ENCODE measurements at places on chromosomes 16 and 17.

DNA sequence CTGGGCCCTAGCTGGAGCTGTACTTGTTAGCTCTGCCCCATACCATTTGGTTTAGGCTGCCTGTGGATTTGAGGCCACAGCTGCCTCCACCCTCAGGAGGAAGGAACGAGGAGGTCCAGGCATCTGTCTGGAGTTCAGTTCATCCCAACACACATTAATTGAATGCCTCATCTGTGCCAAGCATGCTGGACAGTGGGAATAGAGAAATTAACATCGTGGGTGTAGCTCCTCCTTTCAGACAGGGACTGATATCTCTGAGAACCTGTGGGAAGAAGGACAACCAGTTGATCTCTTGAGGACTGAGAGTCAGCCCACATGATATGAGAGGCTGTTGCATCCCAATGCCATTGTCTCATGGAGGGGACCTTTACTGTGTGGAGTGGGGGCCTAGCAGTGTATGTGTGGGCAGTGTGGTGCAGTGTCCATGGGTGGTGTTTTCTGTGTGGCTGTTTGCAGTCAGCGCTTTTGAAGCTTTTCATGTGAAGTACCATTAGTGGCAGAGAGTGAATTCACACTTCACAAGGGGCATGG lies 29.4 kb upstream of the DDX52 start:
- peak; percentile 11 for ATAC-seq

- no peak for ATAC-seq
Observed at GRCh38 chr17:67578142-67578457, 139.6 kb upstream of the NOL11 start.

DNA sequence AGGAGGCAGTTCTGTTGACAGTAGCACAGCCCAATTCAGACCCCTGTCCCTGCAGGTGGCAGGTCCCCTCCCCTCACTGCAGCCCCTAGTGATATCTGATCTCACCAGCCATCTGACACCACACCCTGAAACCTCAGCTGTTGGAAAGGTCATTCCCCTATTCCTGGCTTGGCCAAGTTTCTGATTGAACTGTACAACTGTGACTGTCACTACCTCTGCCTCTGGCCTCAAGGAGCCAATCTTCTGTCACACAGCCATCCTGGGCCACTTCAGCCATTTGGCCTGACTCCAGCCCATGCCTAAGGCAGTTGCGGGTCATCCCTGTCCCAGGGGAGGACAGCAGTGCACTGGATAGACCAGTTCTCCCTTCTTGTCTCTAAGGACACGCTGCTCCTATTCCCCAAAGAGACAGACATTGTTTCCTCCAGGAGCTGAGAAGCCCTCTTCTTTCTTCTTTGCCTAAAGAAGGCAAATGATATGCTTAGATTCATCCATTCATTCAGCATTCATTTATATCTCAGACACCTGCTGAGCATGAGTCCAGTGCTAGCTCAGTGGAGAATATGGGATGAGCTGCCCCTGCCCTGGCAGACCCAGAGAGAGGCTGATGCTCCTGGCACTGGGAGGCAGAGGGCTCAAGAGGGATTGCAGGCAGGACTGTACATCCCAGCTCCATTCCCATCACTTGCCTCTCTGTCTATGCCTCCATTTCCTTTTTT lies 4.6 kb upstream of the ALDOA start:
- no peak for ATAC-seq

- no peak for ATAC-seq
Observed at GRCh38 chr17:38779965-38780752, 19.2 kb downstream of the PIP4K2B start.

DNA sequence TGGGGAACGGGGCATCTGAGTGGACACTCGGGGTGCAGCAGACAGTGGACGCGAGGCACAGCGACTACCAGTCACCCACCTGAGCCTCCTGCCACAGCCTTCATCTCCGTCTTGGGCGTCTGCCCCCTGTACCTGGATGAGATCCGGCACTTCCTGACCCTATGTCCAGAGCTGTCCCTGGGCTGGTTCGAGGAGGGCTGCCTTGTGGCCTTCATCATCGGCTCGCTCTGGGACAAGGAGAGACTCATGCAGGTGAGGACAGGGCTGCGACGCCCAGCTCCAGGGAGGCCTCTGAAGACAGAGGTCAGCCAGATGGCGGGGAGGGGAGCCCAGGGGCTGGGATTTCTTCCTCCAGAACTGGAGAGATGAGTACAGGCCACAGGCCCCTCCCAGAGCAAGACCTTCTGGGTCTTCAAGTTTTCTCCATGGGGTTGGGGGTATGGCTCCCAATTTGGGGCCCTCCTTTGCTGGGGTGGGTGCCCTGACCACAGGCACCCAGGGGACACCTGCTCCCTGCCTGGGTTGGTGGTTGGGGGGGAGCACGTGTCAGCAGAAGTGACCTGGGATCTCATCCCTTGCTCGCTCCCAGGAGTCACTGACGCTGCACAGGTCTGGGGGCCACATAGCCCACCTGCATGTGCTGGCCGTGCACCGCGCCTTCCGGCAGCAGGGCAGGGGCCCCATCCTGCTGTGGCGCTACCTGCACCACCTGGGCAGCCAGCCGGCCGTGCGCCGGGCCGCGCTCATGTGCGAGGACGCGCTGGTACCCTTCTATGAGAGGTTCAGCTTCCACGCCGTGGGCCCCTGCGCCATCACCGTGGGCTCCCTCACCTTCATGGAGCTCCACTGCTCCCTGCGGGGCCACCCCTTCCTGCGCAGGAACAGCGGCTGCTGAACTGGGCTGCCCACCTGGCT lies 1.9 kb downstream of the AANAT start:
- ATAC-seq, result no peak

DNA sequence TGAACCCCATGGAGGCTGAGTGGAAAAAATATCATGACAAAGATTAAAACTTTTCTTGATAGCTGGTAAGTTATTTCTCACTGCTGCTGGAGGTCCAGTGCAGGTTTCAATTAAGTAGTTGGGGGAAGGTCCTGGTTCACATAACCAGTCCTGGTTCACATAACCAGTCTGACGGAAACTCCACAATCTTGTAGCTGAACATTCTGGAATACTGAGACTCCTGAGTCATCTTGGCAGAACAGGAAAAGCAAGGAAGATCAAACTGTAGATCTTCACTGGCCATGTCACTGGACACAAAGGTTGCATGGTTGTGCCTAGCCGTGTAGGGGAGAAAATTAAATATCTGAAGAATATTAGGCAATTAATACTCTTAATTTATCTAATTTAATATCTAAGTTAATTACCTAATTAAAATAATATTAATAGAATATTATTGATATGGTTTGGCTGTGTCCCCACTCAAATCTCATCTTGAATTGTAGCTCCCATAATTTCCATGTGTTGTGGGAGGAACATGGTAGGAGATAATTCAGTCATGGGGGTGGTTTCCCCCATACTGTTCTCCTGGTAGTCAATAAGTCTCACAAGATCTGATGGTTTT lies 48.6 kb upstream of the CNTNAP4 start:
- ATAC-seq, result no peak

DNA sequence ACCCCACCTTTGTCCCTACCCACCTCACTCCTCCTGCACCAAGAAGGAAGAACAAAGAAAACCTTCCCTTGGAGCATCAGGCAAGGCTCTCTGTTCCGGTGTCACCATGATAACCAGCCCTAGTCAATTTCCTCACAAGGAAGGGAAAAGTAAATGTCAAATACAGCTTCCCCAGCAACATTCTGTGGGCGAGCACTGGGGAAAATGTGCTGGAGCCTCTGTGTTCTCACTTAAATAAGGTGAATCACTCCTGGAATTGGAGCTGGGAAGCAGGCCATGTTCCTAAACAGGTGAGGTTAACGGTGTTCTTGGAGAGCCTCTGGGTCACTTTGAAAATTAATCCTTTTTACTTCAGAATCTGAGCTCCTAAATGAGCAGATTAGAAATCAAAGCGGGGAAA lies 427.9 kb upstream of the ERCC4 start:
- no peak for ATAC-seq

- ATAC-seq, result peak; percentile 53
Observed at GRCh38 chr17:56185491-56186221, 32.4 kb downstream of the ANKFN1 start.

GRCh38 chr16:79712276-79712675 lies 111.7 kb upstream of the MAF start:
- ATAC-seq, result no peak

GRCh38 chr16:69424053-69424934 lies at the start of gene CYB5B:
Gene CYB5B (plus strand): TSS chr16:69424619. CDS start chr16:69424684, 65 bp downstream.
- ATAC-seq, result peak; percentile 99

DNA sequence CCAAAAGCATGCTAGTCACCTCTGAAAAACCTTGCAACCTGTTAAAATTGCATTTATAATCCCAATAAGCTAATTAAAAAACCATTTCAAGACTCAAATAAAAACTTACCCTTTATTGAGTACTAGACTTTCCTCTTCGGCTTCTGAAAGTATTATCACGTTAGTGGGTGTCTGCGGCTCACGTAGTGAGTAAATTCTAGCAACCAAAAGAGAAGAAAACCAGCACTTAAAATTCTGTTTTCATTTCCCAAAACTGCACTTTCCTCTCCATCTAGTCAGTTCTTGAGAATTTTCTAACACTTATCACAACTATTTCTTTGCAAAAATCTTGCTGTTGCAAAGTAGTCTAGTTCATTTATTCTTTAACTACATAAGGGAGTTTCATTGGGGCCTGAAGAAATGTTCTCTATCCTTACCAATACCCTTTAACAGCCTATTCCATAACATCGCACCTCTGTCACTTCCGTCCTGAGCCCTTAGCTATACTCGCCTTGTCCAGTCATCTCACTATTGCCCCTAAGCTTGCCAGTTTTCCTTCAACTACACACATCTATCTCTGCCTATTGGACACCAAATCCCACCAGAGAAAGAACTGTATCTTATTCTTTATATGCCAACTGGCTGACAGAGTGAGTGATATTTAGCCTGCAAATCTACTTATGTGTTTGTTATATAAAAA lies 8.7 kb downstream of the NUP88 start:
- ATAC-seq, result no peak

DNA sequence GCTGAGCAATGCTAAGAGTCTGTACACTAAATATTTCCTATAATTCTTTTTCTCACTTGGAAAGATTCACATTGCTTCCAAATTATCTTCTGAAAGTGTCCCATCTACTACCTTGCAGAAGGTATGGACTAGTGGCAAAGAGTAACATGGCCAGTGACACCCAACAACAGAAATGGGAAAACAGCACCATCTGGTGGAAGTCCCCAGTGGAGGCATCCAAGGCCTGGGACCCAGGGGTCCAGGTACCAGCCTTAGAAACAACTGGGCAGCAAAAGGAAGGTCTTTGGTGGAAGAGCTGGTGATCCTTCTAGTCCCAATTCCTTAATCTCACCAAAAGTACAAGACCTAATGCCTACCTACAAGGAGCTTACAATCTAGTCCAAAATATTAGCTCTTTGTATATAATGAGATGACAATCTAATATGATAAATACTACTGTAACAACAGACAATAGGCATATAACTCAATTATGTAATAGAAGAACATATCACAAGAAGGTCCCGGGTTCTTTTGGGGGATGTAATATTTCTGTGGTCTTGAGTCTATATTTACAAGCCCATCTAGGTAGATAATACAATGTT lies 55.3 kb downstream of the SKAP1 start:
- ATAC-seq, result peak; percentile 65
